NCI-H524 treated with DMSO at 0.1 percent for 48 hours (cell line): ENCODE measurements at places on chromosomes 6 and 20.

GRCh38 chr6:54020334-54020733, 90.9 kb upstream of the MLIP start:
- no peak for DNase-seq

DNA sequence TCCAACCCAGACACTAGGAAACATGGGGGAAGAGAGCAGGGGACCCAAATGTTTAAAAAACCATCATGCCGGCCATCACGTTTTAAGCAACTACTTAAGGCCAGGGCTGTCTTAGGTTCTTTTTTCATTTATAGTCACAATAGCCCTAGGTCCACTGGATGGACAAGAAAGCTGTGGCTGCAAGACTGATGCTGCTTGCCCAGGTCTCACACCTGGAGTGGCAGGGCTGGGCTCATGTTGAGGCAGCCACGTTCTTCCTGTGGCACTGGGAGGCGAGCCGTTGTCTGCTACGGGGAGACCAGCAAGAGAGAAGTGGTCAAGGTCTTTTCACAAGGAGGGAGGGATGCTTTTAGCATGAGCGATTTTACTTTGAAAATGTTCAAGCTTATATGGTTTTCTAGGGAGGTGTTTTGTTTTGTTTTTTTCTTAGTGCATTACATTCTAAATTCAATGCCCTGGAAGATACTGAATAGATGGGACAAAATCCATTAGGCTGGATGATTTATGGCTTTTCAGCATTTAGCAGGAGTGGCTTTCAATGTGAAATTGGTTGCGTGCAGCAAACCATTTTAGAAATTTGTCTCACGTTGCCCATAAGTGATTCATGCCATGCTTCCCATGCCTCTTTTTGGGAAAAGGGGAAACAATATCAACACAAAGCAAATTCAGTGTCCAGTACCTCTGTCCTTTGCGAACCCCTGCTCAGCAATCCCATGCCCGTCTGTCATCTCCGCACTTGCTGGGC, 106.6 kb upstream of the SNX9 start:
- DNase-seq, result no peak

- no peak for DNase-seq
Observed at GRCh38 chr20:45368221-45368980, 5.4 kb downstream of the SYS1 start.

DNA sequence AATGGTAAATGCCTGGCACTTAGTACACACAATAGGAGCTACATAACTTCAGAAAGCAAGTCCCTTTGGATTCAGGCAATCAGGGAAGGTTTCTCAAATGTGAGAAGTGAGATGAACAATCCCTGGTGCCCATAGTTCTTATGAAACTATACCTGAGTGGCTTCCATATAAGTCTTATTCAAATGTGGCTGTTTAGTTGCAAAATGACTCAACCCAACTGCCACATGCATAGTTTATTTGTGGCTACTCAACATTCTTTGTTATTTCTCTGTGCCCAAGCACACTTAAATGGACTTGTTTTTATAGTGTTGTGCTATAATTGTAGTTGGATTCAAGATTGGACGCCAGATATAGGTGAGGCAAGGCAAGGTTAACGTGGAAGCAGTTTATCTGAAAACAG, 93.7 kb upstream of the ATXN1 start:
- no peak for DNase-seq

DNA sequence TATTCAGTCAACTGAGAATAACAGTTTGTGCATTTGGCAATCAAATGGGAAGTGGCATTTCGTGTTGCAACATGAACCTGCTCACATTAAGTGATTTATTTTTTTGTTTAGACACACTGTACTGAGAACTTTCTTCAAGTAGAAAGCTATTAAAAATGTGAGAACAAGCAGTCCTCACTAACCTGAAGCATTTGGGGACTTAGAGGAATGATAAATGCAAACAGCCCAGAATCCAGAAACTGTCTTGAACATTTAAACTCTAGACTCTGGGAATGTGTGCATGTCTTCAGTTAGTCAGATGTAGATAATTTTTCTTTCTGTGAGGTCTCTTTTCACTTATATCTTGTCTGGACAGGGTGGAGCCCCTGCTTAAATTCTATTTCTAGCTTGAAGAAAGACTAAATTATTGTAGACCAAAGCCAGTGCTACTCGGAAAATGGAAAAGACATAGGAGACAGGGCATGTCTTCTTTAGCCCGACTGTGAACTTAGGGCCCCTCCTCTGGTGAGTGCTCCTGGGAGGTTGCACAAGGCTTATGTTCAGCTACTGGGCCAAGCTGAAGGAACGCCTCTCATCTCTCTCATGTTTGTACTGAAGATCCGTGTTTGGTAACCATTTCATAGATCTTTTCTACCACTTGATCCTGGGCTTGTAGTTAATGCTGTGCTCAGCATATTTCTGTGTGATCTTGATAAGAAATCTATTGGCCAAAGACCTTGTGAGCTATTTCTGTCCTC, 70.1 kb downstream of the SLX4IP start:
- no peak for DNase-seq
